ENCODE measurements at places on chromosomes 1 and 21.

GRCh38 chr21:46639489-46640386 lies 4.3 kb downstream of the PRMT2 start:
- H3K27ac ChIP-seq = peak overlapping the region; percentile 56
- peaks cover 20% of the 10 kb centered on the region for H3K36me3 ChIP-seq
- DNase-seq = no peak
- H3K27me3 ChIP-seq = no peaks in the 10 kb centered on the region
- H3K4me1 ChIP-seq = peaks cover 46% of the 10 kb centered on the region
- H3K4me3 ChIP-seq = peak overlapping the region; percentile 94

DNA sequence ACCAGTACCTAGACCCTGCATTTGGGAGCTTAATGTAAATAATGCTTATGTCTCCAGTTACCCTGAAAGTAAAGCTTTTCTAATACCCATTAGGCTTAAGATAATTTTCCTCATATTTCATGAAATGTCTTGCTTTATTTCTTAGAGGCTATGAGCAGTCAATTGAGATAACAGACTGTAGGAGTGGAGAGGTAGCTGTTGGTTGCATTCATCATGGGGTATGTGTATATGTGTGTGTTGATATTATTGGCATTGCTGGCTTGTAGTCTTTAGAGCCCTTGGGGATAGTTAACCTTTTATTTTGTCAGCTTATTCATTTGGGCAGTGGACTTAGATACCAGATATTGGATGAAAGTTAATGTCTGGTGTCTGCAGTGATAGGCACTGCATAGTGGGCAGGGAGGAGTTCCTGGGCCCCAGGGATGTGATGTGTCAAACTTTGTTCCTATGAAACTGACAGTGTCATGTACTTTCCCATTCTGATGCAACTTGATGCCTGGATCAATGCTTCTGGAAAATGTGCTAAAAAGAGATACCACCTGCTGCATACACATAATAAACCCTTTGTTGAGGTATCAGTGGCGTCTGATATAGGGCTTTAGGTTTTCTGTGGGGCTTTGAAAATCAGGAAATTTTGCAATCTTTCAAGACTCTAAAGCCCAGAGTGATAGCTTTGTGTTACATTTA lies 83.9 kb downstream of the MAST2 start:
- no peaks in the 10 kb centered on the region for H3K27me3 ChIP-seq
- no peaks in the 10 kb centered on the region for H3K36me3 ChIP-seq

DNA sequence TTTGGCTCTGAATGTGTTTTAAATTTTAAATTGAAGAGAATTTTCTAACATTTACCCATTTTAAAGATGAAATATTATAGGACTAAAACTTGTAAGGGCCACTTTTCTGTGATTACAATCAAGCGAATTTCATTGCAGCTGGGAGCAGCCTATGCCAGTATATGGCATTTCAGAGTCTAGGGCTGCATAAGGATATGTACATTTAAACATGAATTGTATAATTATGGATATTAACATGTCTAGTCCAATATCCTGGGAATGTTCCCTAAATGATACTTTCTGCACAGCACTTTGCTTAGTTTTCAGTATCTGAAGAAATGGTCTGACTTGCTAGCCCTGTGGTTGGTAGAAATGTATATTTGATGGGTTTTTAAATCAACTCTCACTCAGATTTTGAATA lies 8.4 kb downstream of the KCNJ15 start:
- DNase-seq = no peak
- H3K36me3 ChIP-seq = no peaks in the 10 kb centered on the region
- H3K4me1 ChIP-seq = no peaks in the 10 kb centered on the region
- H3K27me3 ChIP-seq = peaks cover 25% of the 10 kb centered on the region

- H3K36me3 ChIP-seq = peaks cover 6% of the 10 kb centered on the region
- peak; percentile 89 for DNase-seq
- no peaks in the 10 kb centered on the region for H3K27me3 ChIP-seq
- H3K4me3 ChIP-seq = peak overlapping the region; percentile 97
- peaks cover 63% of the 10 kb centered on the region for H3K4me1 ChIP-seq
- H3K27ac ChIP-seq = peak overlapping the region; percentile 95
Measured at GRCh38 chr1:193058529-193059281, 455 bp downstream of the UCHL5 start.

DNA sequence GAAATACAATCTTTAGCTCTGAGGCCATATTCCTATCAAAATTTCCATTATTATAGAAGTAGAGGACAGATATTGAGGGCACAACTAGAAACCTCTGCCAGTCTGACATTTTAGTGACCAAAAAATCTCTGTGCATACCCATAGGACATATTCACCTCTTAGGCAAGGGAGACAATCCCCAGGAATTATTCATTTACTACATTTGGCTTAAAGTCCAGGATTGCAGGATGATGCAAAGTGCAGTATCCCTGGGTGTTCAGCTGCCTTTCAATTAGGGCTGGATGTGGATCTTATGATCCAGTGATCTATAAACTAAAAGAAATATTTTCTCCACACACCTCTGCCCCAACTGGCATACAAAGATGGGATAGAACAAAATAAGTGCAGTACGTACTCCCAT lies 50.9 kb downstream of the PTGS2 start:
- no peaks in the 10 kb centered on the region for H3K27me3 ChIP-seq
- H3K36me3 ChIP-seq = no peaks in the 10 kb centered on the region
- no peak for DNase-seq
- no peak overlapping the region for H3K4me3 ChIP-seq
- H3K27ac ChIP-seq = no peak overlapping the region

GRCh38 chr1:171794085-171794484 lies 12.6 kb downstream of the METTL13 start:
- H3K36me3 ChIP-seq = peaks cover 43% of the 10 kb centered on the region
- peak overlapping the region; percentile 95 for H3K27ac ChIP-seq
- DNase-seq = peak; percentile 69

DNA sequence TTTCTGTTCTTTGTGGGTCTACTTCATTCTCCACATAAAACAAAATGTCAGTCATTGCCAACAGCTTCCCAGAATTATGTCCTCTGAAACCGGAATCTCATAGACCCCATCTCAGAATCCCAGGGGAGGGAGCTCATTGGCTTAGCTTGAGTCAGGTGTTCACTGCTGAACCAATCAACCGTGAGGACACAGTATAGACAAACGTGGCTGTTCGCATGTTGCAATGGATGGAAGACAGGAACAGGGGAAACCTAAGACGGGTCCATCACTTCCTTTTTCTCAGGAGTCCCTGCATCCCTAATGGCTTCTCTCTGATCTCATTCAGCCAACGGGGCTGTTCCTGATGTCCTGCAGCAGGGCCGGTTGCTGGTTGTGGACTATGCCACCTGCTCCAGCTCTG lies 9.1 kb downstream of the CELA2A start:
- no peaks in the 10 kb centered on the region for H3K27me3 ChIP-seq
- DNase-seq = no peak
- no peak overlapping the region for H3K4me3 ChIP-seq
- no peak overlapping the region for H3K27ac ChIP-seq
- no peaks in the 10 kb centered on the region for H3K4me1 ChIP-seq

- DNase-seq = no peak
- no peak overlapping the region for H3K27ac ChIP-seq
- H3K36me3 ChIP-seq = no peaks in the 10 kb centered on the region
Measured at GRCh38 chr1:2202843-2203601, 8.4 kb upstream of the FAAP20 start.

- H3K27ac ChIP-seq = no peak overlapping the region
- no peak overlapping the region for H3K4me3 ChIP-seq
- DNase-seq = no peak
- no peaks in the 10 kb centered on the region for H3K4me1 ChIP-seq
- H3K27me3 ChIP-seq = no peaks in the 10 kb centered on the region
Measured at GRCh38 chr1:163896001-163896400, 574.2 kb downstream of the NUF2 start.

DNA sequence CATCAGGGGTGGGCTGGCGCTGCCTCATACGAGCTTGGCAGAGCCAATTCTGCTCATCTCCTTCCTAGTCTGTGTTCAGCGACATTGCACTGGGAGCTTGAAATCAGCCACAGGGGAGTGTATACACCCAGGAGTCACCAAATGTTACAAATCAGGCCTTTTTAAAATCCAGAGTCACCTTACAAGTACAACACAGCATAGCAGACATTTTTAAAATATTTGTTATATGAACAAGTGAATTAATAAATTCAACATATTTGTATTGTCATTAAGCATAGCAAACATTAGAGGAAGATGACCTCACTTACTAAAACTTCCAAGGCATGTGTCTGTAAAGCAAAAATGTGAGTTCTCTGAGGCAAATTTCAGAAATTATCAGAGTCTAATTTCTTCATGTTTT lies 210.0 kb downstream of the HLX start:
- no peaks in the 10 kb centered on the region for H3K36me3 ChIP-seq
- H3K4me3 ChIP-seq = no peak overlapping the region
- no peaks in the 10 kb centered on the region for H3K4me1 ChIP-seq
- H3K27me3 ChIP-seq = no peaks in the 10 kb centered on the region

DNA sequence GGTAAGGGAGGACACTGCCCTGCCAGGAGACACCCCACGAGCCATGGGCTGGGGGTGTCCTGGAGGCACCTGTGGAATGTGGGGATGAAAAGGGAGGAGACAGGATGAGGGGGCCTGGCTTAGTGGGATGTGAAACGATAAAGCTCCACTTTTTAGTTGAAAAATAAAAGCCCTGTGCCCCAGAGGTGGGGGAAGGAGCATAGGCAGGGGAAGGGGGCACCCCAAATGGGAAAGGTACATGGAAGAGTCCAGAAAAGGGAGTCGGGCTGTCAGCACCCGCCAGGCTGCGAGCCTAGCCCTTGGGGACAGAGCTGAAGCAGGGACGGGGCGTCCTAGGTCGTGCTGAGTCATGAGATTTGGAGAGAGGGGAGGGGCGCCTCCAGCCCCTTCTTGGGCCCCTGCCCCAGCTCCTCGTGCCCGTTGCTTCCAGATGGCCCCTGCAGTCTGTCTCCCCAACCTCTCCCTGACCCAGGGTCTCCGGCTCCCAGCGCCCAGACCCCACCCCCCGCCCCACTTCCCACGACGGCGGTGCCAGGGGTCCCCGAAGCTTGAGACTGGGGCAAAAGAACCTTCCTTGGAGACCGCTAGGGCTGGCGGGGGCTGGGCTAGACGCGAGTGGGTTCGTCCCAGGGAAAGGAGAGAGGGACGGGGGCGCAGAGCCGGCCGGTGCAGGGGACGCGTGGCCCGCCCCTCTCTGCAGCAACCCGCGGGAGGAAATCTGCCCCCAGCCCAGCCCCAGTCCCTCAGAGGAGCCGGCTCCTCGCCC lies 795 bp downstream of the SYT2 start:
- H3K27ac ChIP-seq = no peak overlapping the region
- no peak overlapping the region for H3K4me3 ChIP-seq
- H3K4me1 ChIP-seq = no peaks in the 10 kb centered on the region
- no peaks in the 10 kb centered on the region for H3K36me3 ChIP-seq
- DNase-seq = no peak
- peaks cover 44% of the 10 kb centered on the region for H3K27me3 ChIP-seq

DNA sequence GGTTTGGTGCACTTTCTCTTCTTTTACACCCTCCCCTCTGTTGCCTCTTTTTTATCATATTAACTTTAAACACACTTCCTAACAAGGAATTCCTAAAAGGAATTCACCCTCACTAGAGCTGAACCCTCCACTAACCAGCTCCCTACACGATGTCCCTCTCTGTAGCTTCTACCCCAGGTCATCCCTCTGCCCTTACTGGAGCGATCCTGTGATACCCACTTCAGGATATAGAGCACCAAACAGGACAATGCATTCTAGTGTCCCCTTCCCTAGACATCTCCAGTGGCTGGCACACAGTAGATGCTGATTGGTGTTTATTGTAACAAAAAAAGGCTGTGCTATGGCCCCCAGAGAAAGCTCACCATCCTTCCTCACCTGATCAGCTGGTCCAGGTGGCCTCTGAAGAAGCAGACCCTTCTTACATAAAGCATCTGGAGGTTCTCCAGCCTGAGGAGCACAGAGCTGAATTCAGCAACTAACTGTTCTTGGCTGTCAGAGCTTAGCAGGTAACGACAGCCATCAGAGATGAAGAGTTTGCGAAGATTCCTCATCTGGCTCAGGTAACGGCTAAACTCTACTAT lies 1.4 kb downstream of the PRAMEF18 start:
- H3K27me3 ChIP-seq = no peaks in the 10 kb centered on the region
- H3K4me3 ChIP-seq = no peak overlapping the region
- peak; percentile 58 for DNase-seq
- H3K4me1 ChIP-seq = no peaks in the 10 kb centered on the region

- DNase-seq = no peak
- H3K4me3 ChIP-seq = no peak overlapping the region
- H3K27me3 ChIP-seq = peaks cover 8% of the 10 kb centered on the region
- no peaks in the 10 kb centered on the region for H3K4me1 ChIP-seq
Measured at GRCh38 chr1:47399846-47400155, 16.3 kb upstream of the FOXE3 start.

DNA sequence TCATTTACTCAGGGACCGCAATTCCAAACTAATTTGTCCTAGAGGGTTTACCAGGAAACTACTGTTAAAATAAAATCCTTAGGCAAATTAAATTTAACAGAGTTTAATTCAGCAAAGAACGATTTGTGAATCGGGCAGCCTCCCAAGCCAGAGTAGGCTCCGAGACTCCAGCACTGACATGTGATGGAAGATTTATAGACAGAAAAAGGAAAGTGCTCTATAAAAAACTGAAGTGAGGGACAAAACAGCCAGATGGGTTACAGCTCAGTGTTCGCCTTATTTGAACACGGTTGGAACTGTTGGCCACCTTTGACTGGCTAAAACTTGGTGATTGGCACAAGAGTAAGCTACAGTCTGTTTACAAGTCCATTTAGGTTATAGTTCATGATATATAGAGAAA lies 35.2 kb upstream of the RCSD1 start:
- H3K4me3 ChIP-seq = no peak overlapping the region
- H3K4me1 ChIP-seq = peaks cover 2% of the 10 kb centered on the region
- no peak for DNase-seq
- peaks cover 5% of the 10 kb centered on the region for H3K27me3 ChIP-seq
- H3K36me3 ChIP-seq = no peaks in the 10 kb centered on the region
- H3K27ac ChIP-seq = no peak overlapping the region

DNA sequence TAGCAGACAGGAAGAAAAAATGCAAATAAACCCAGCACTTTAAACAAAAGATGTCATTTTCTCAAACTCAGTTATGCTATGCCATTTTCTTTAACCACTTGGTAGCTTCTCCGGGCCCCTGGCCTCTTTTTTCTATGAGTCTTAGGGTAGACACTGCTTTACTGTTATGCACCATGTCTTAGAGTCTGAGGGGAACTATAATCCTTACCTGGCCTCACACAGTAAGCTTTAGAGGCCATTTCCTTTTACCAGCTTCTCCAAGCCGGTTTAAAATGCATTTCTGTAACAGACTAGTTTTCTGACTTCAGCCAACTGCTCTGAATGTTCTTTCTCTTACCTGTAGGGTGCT lies 73.7 kb upstream of the EDEM3 start:
- peaks cover 24% of the 10 kb centered on the region for H3K4me1 ChIP-seq
- no peaks in the 10 kb centered on the region for H3K27me3 ChIP-seq
- no peak overlapping the region for H3K4me3 ChIP-seq

DNA sequence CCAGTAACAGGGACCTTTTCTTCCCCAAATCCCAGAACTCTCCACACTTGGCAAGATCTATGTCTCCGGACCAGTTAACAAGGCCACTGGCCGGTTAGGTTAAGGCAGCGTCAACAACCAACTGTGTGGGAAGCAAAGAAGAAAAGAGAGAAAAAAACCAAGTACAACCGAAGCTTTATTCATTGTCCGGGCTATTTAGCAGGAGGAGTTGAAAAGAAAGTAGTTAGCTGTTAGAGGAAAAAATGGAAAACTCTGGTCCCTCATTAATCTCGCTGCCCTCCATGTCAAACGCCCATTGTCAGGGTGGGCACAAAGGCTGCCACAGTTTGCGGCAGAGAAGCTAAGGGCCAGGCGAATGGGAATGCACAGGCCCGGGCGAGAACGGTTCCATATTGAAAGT lies 49.3 kb upstream of the GRIK3 start:
- no peaks in the 10 kb centered on the region for H3K4me1 ChIP-seq
- H3K27me3 ChIP-seq = peaks cover 16% of the 10 kb centered on the region
- no peak overlapping the region for H3K27ac ChIP-seq
- no peaks in the 10 kb centered on the region for H3K36me3 ChIP-seq
- H3K4me3 ChIP-seq = no peak overlapping the region
- DNase-seq = no peak

All from natural killer cell treated with Interleukin-12 subunit alpha and Interleukin-12 subunit beta and Interleukin-15 and Interleukin-18, amount 100 ng/mL, for 72 hours (primary cell).